ENCODE measurements at places on chromosomes 11 and 22. TPM values are rescaled to one million over a fixed set of nuclear protein-coding genes. Genes with fewer than 3 reads are reported as not detected.

TECTA gene
- total RNA-seq = 0.37 TPM

DNA sequence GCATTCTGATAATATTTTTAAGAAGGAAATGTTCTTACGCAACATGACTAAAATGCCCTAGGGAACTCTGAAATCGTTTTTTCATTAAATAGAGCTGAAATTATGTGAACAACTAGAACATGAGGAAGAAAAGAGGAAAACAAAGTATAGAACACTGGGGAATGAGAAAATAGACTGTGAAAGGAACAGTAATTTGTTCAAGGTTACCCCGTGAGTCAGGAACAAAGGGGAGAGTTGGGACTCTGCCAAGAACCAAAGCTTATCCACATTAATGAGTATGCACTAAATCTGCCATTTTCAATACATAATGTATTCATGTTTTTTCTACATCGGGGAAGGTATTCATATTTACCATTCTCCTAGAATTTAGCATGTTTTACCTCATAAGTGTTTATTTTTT, 961.8 kb upstream of the CCDC90B start:
- no peaks in the 10 kb centered on the region for H3K36me3 ChIP-seq
- no peak overlapping the region for H3K4me3 ChIP-seq
- no peak for DNase-seq

KRTAP5-1 gene
- not detected for total RNA-seq

- H3K4me1 ChIP-seq = no peaks in the 10 kb centered on the region
- DNase-seq = no peak
- H3K27me3 ChIP-seq = no peaks in the 10 kb centered on the region
- H3K27ac ChIP-seq = no peak overlapping the region
Observed at GRCh38 chr11:100442017-100442416, 245.1 kb upstream of the ARHGAP42 start.

- H3K4me1 ChIP-seq = no peaks in the 10 kb centered on the region
- no peaks in the 10 kb centered on the region for H3K36me3 ChIP-seq
- H3K27me3 ChIP-seq = no peaks in the 10 kb centered on the region
- no peak overlapping the region for H3K4me3 ChIP-seq
- DNase-seq = no peak
Observed at GRCh38 chr11:101334581-101334980, 205.0 kb upstream of the PGR start.

GVQW3 gene
- total RNA-seq = 3.2 TPM

MOV10L1 gene
- total RNA-seq = 0.11 TPM

DNA sequence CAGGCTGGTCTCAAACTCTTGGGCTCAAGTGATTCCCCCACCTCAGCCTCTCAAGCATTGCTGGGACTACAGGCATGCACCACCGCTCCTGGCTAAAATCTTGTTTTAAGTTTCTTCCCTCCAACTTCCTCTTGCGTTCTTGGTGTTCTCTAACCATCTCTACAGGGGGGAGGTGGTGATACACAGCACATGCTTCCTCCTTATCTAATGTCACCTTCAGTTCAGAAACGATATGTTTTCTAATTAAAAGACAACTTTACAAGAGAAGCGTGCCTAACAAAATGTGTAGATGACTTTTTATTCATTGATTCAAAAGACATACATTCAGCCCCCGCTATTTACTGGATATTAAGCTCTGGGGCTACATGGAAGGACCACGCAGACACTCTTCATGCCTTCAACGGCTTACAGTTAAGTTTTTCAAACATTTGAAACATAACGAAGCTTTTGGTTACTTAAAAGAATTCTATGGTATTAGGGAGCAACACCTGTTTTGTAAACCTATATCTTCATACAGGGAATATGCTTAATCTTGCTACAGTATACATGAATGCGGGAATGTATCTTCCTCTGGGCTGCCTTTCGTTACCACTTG, 933 bp upstream of the DLAT start:
- no peak for DNase-seq
- peak overlapping the region; percentile 96 for H3K4me3 ChIP-seq
- H3K27me3 ChIP-seq = no peaks in the 10 kb centered on the region
- peaks cover 19% of the 10 kb centered on the region for H3K4me1 ChIP-seq
- peak overlapping the region; percentile 100 for H3K27ac ChIP-seq

- peaks cover 26% of the 10 kb centered on the region for H3K36me3 ChIP-seq
- H3K4me3 ChIP-seq = peak overlapping the region; percentile 78
- no peaks in the 10 kb centered on the region for H3K27me3 ChIP-seq
- peak overlapping the region; percentile 98 for H3K27ac ChIP-seq
- peak; percentile 77 for DNase-seq
- H3K4me1 ChIP-seq = peaks cover 96% of the 10 kb centered on the region
Observed at GRCh38 chr11:128291835-128292234, 295.5 kb downstream of the ETS1 start.

DNA sequence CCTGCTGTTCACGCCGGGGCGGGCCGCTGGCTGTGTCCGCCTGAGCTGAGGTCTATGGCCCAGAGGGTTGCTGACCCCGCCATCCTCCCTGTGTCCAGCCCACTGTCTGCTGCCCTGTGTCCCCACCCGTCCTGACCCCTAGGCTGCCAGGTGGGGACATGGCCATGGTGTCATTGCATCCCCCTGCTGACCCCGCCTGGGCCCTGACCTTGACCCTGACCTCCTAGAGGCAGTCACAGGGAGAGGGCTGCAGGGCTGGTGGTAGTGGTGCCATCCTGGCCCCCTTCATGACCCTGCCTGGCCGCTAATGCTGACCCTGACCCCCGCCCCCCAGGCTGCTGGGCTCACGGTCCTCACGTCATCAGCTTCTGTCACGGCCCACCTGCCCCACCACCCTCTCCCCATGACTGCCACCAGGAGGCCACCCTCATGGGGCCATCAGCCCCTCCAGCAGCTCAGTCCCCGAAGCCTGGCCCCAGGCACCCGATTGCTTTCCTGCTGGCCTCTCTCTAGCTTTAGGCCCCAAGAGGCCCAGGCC, 285.9 kb downstream of the BRD1 start:
- H3K36me3 ChIP-seq = no peaks in the 10 kb centered on the region
- H3K4me3 ChIP-seq = no peak overlapping the region
- DNase-seq = no peak
- no peak overlapping the region for H3K27ac ChIP-seq

DNA sequence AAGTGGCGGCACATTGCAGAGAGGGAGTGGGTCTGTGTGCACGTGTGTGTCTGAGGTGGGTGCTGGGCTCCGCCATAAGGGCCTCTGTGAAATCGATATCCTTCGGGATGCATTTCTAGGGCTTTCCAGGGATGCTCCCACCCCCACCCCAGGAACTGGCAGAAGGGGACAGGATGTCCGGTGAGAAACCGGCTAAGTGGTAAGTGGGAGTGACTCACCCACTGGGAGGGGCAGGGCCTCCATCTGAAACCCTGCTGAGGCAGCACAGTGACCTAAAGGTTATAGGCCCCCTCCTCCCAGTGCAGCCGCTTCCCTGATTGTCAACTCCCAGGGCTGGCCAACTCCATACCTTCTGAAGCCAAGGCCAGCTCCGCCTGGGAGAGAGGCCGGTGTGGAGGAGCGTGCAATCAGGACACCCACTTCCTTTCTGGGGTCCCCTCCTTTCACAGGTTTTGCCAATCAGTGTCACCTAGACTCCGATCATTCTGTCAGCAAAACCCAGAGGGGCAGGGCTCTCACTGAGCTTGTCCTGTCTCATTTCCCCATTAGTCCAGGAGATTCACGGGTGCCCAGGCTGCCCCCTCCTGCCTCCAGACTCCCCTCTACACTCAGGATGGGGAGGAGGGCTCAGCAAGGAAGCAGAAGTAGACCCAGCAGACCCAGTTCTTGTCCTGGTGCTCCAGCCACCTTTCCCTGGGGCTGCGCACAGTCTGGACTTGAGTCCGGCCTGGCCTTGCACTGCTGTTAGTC, 44.5 kb downstream of the NECTIN1 start:
- no peak overlapping the region for H3K27ac ChIP-seq
- peak; percentile 24 for DNase-seq
- no peaks in the 10 kb centered on the region for H3K27me3 ChIP-seq

DNA sequence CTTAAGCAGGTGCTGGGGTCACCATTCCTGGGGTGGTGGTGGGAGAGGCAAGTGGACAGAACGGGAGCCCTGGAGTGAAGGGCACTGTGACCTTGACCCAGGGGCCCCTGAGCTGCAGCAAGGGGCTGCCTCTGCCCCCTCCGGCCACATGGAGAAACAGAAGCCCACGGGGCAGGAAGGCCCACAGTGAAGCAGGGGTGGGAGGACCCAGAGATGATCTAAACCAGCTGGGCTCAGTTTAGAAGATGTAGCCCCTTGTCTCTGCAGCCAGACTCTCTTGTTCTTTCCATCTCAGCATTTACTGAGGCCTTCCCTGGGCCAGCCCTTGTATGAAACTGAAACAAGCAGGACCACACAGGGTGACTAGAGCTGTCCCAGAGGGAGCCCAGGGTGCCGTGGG, 30.5 kb downstream of the WNT11 start:
- H3K36me3 ChIP-seq = no peaks in the 10 kb centered on the region
- no peaks in the 10 kb centered on the region for H3K27me3 ChIP-seq
- no peak overlapping the region for H3K27ac ChIP-seq
- DNase-seq = no peak

DNA sequence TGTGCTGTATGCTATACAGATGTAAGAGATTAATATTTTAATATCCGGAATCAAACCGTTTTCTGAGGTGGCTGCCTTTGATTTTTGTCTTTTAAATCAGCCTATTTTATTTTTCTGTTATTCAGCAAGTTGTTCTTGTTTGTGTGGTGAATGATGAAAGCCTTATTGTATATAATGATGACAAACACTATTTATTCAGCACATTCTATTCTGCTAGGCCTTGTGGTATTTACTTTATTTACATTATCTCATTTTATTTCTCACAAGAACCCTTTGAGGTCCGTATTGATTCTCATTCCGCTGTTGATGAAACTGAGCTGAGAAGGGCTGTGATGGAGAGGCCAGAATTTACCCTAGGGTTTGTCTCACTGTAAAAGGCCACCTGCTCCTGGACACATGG, 40.5 kb downstream of the KREMEN1 start:
- no peak overlapping the region for H3K27ac ChIP-seq
- no peak for DNase-seq
- H3K4me1 ChIP-seq = no peaks in the 10 kb centered on the region

HTR3B gene
- total RNA-seq = not detected

DNA sequence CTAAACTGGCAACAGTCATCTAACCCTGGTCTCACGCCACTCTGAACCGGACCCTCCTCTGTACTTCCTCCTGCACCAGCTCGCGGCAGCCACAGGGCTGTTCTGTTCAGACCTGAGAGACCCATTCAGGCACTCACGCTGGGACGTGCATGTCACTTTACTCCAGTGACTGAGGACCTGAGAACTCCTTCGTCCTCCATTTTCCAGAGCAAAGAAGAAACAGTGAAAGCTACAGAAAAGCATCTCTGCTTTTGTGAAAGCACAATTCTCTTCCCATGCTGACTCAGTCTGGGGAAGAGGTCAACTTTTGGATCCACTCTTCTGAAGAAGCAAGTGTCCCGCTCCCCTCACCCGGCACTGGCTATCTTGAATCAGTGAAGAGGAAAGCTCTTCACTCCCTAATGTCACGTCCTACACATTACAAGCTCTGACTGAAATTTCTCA, 24.5 kb downstream of the PISD start:
- H3K4me3 ChIP-seq = no peak overlapping the region
- H3K27me3 ChIP-seq = no peaks in the 10 kb centered on the region
- peaks cover 6% of the 10 kb centered on the region for H3K36me3 ChIP-seq
- peaks cover 54% of the 10 kb centered on the region for H3K4me1 ChIP-seq
- peak overlapping the region; percentile 32 for H3K27ac ChIP-seq

- no peaks in the 10 kb centered on the region for H3K36me3 ChIP-seq
- peak overlapping the region; percentile 17 for H3K4me3 ChIP-seq
- H3K4me1 ChIP-seq = peaks cover 2% of the 10 kb centered on the region
- peak; percentile 72 for DNase-seq
Observed at GRCh38 chr11:1546536-1547466, 25.3 kb downstream of the DUSP8 start.

DNA sequence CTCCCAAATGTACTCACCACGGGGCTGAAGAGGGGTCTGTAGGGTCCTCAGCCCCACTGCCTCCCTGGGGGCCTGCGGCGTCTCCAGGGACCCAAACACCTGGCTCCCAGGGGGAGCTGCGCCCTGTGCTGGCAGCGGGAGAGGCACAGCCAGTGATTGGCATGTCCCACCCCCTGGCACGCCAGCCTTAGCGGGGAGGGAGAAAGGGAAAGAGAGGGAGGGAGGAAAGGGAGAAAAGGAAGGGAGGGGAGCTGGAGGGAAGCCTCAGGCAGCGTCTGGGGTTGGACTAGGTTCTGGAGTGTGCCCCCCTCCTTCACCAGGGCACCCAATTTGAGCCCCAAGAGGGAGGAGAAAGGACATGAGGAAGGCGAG, at the start of gene CHRM1:
CHRM1 (minus strand) TSS at position 163 of the 372 bp plus-strand sequence. CDS start 10,263 bp downstream, outside the sequence.
- no peak within 1 kb of the TSS for H3K27ac ChIP-seq
- no peak within 1 kb of the TSS for H3K4me3 ChIP-seq

- H3K4me1 ChIP-seq = peaks cover 64% of the 10 kb centered on the region
- peaks cover 35% of the 10 kb centered on the region for H3K36me3 ChIP-seq
- peak; percentile 49 for DNase-seq
- H3K4me3 ChIP-seq = peak overlapping the region; percentile 90
- no peaks in the 10 kb centered on the region for H3K27me3 ChIP-seq
Observed at GRCh38 chr22:38313384-38313955, 3.8 kb downstream of the CSNK1E start.

DNA sequence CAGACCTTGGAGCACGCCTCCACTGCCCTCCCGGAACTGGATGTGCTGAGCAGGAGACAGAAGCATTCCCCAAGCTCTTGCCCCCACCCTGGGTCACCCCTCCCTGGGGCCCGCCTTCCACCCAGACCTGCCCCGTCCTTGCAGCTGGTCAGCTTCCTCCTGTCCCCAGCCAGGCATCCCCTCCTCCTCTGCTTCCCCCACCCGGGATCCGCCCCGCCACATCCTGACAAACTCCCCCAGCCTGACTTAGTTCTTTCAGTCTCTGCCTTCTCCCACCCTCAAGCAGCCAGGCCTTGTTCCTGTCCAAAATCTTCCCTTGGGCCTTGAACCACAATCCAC, 1.1 kb upstream of the PLXNB2 start:
- DNase-seq = no peak
- peaks cover 7% of the 10 kb centered on the region for H3K4me1 ChIP-seq
- H3K27me3 ChIP-seq = peaks cover 12% of the 10 kb centered on the region
- H3K36me3 ChIP-seq = no peaks in the 10 kb centered on the region

- no peaks in the 10 kb centered on the region for H3K36me3 ChIP-seq
- DNase-seq = no peak
- peaks cover 18% of the 10 kb centered on the region for H3K4me1 ChIP-seq
- no peaks in the 10 kb centered on the region for H3K27me3 ChIP-seq
- H3K4me3 ChIP-seq = peak overlapping the region; percentile 76
Observed at GRCh38 chr11:75526192-75526541, 426 bp upstream of the GDPD5 start.

- no peak for DNase-seq
- peaks cover 5% of the 10 kb centered on the region for H3K4me1 ChIP-seq
- no peaks in the 10 kb centered on the region for H3K27me3 ChIP-seq
- no peaks in the 10 kb centered on the region for H3K36me3 ChIP-seq
Observed at GRCh38 chr22:35821654-35822053, 104.0 kb downstream of the APOL5 start.

- peaks cover 8% of the 10 kb centered on the region for H3K4me1 ChIP-seq
- DNase-seq = peak; percentile 22
- peak overlapping the region; percentile 23 for H3K27ac ChIP-seq
- no peaks in the 10 kb centered on the region for H3K36me3 ChIP-seq
- H3K27me3 ChIP-seq = peaks cover 15% of the 10 kb centered on the region
Observed at GRCh38 chr11:5809122-5809519, 397 bp downstream of the OR52N2 start.

Measured in activated CD4-positive, alpha-beta T cell treated with anti-CD3 and anti-CD28 coated beads for 36 hours (primary cell).